ENCODE measurements at places on chromosomes 7 and 10.

DNA sequence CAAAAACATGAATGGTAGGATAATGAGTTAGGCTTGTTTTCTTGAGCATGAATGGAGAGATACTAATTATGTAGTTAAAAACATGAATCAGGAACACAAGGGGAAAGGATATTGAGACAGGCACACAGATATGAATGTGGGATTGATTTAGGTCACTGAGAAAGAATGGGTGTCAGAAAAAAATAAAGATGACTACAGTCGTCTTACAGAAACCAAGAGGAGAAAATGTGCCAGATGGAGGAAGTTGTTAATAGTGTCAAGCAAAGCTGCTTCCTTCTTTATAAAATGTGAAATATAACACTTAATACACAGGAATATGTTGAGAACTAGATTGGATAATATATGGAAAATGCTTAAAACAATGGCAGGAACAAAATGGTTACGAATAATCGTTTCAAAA, 173.3 kb upstream of the BET1 start:
- DNase-seq: no peak

DNA sequence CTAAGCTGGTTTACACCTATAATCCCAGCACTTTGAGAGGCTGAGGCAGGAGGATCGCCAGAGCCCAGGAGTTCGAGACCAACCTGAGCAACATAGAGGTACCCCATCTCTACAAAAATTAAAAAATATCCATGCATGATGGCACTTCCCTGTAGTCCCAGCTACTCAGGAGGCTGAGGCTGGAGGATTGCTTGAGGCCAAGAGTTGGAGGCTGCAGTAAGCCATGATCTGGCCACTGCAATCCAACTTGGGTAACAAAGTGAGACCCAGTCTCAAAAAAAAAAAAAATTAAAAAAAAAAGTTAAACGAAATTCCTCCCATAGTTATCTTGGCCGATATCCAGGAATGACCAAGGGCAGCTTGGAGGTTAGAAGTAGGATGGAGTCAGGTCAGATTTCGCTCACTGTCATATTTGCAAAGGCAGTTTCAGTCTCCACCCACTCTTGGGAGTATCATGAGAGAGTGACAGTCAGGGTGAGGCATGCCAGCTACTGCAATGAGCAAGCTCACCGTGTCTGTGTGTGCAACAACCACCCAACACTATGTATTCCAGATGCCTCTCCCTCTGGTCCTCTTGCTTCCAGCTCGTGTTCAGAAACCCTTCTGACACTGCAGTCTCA, 6.0 kb upstream of the ZDHHC4 start:
- DNase-seq: no peak

- no peak for DNase-seq
Measured at GRCh38 chr7:73907554-73908122, 46.7 kb downstream of the TMEM270 start.

GRCh38 chr10:120422457-120422856, 34.6 kb upstream of the PLPP4 start:
- no peak for DNase-seq

DNA sequence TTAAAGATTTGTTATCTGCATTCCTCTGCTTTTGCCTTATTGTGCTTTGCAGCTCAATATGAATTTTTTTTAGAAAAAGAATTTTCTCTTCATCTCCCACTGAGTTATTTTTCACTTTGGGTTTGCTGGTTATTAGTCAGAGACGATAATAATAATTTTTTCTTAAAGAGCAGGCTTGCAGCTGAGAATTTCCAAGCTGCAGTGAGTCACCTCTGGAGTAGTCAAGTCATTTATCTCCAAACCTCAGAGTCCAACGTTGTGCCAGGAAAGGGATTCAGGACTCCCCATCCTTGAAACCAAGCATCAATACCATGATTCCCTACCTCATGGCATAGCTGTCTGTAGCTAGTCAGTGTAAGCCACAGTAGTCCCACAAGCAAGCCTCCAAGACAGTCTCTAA, 15.2 kb upstream of the EGR2 start:
- no peak for DNase-seq

DNA sequence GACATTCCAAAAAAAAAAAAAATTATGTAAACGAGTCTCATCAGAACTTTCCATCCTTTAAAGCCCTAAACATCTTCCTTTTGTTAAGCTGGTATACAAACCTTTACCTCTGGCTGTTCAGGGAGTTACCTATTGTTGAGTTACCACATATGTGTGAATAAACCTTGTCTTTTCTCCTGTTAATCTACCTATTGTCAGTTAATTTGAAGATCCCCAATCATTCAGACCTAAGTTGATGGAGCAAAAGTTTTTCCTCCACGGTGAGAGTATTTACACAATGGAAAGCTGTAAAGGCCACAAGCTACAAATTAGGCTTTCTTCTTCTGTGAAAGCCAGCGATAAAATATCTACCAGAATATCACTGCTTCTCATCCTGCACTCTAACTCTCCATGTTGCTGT, 80.3 kb downstream of the SKAP2 start:
- DNase-seq: no peak

Data from osteocyte (in vitro differentiated cells).